ENCODE measurements at places on chromosomes 6 and 20. TPM values are rescaled to one million over a fixed set of nuclear protein-coding genes. Genes with fewer than 3 reads are reported as not detected.

POU5F1 gene
- polyA plus RNA-seq = 0.53 TPM

NNAT gene
- polyA plus RNA-seq = 662 TPM

TRERF1 gene
- polyA plus RNA-seq = 7.6 TPM

HSPA12B gene
- 31.6 TPM for polyA plus RNA-seq

ARHGAP40 gene
- not detected for polyA plus RNA-seq

E2F3 gene
- 7.4 TPM for polyA plus RNA-seq

MCCD1 gene
- not detected for polyA plus RNA-seq

LRRC73 gene
- polyA plus RNA-seq = 0.11 TPM

PTCRA gene
- not detected for polyA plus RNA-seq

SLC35D3 gene
- polyA plus RNA-seq = not detected

PROCR gene
- polyA plus RNA-seq = 40.5 TPM

ABT1 gene
- 13.6 TPM for polyA plus RNA-seq

PTPN1 gene
- polyA plus RNA-seq = 22.5 TPM

SLC22A1 gene
- polyA plus RNA-seq = 0.13 TPM

CRISP2 gene
- polyA plus RNA-seq = not detected

HS3ST5 gene
- polyA plus RNA-seq = 0.64 TPM

GMEB2 gene
- polyA plus RNA-seq = 7.1 TPM

HLA-G gene
- 5.9 TPM for polyA plus RNA-seq

HLA-DRB1 gene
- polyA plus RNA-seq = 8.4 TPM

SUMO4 gene
- polyA plus RNA-seq = 0.43 TPM

GHRH gene
- not detected for polyA plus RNA-seq

MYO6 gene
- 10.1 TPM for polyA plus RNA-seq

RAET1G gene
- 0.27 TPM for polyA plus RNA-seq

NRN1 gene
- 29.4 TPM for polyA plus RNA-seq

CALHM4 gene
- not detected for polyA plus RNA-seq

AFG1L gene
- polyA plus RNA-seq = 4.5 TPM

CRIP3 gene
- 1.2 TPM for polyA plus RNA-seq

BMP2 gene
- polyA plus RNA-seq = 3.2 TPM

CALHM6 gene
- 2.2 TPM for polyA plus RNA-seq

OR2B6 gene
- polyA plus RNA-seq = not detected

KIAA0408 gene
- 14.1 TPM for polyA plus RNA-seq

LHFPL5 gene
- not detected for polyA plus RNA-seq

PSMB8 gene
- 17.6 TPM for polyA plus RNA-seq

MOXD1 gene
- polyA plus RNA-seq = 7.5 TPM

CAP2 gene
- polyA plus RNA-seq = 160 TPM

TCF15 gene
- 7.7 TPM for polyA plus RNA-seq

MOG gene
- not detected for polyA plus RNA-seq

RWDD2A gene
- polyA plus RNA-seq = 3.7 TPM

TCP11 gene
- 0.15 TPM for polyA plus RNA-seq

TMEM200A gene
- polyA plus RNA-seq = 26.5 TPM

EEF1E1 gene
- 23.4 TPM for polyA plus RNA-seq

KCNQ5 gene
- 0.28 TPM for polyA plus RNA-seq

GPR6 gene
- not detected for polyA plus RNA-seq

All from muscle of leg (tissue), 16 donors.